ENCODE measurements at places on chromosomes 6 and 20. TPM values are rescaled to one million over a fixed set of nuclear protein-coding genes. Genes with fewer than 3 reads are reported as not detected.

DNA sequence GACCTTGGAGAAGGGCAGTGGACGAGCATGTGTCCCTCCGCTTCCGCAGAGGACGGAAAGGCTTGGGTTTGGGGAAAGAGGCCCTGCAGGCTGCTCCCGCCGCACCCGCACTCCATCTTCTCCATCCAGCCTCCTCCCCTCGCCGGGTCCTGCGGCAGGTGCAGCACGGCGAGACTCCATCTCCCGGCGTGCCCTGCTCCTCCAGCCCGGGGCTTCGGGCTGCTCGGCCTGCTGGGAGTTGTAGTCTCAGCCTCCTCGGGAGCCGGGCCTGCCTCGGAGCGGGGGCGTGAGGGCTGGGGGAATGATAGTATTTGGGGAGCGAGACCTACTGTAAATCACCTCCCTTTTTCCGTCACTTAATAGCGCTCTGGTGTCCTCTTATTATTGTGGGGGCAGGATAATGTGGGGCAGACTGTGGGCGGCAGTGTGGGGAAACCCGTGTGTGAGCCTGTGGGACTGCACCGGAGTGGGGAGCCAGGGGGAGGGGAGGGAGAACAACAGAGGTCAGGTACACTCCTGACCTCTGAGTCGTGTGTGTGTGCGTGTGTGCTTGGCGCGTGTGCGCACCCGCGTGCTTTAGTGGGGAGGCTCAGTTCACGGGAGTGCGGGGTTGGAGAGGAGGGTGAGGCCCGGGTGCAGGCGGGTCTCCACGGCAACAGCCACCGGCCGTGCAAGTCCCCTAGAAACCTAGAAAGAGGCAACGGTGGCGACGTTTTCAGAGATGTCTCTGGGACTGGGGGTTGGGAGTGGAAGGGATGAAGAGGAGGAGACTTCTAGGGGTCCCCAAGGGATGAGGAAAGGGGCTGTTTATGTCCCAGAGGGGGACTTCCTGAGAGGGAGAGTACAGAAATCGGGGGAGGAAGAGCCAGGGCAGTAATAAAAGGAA, 4.1 kb downstream of the TTBK1 start:
- no peaks in the 10 kb centered on the region for H3K36me3 ChIP-seq
- H3K27me3 ChIP-seq, result peaks cover 13% of the 10 kb centered on the region
- peak; percentile 83 for DNase-seq
- peak overlapping the region; percentile 43 for H3K4me3 ChIP-seq
- no peaks in the 10 kb centered on the region for H3K4me1 ChIP-seq

DNA sequence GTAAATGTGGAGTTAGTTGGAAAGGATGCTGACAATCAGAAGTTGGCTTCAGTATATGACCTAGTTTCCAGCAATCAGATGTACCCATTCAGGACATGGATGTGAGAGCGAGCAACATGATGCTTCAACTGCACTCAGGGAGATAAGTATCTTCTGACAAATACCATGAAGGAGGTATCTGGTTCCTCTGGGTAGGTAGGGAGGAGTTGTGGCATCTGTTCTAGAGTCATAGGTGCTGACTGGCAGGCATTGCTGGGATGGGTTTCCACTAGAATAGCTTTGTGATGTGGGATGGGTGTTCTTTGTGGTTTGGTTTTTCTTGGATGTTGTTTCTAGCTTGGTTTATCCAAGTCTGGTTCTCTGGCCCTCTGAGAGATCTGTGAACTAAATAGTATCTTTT, 3.9 kb upstream of the REV3L start:
- H3K4me3 ChIP-seq, result no peak overlapping the region
- H3K27me3 ChIP-seq, result no peaks in the 10 kb centered on the region
- no peak overlapping the region for H3K27ac ChIP-seq
- no peak for DNase-seq
- no peaks in the 10 kb centered on the region for H3K36me3 ChIP-seq
- no peaks in the 10 kb centered on the region for H3K4me1 ChIP-seq

GRCh38 chr20:50678169-50678898, 13.0 kb downstream of the RIPOR3 start:
- peak overlapping the region; percentile 72 for H3K27ac ChIP-seq
- H3K27me3 ChIP-seq, result no peaks in the 10 kb centered on the region

- no peaks in the 10 kb centered on the region for H3K27me3 ChIP-seq
- H3K36me3 ChIP-seq, result peaks cover 8% of the 10 kb centered on the region
- no peak overlapping the region for H3K4me3 ChIP-seq
- H3K27ac ChIP-seq, result peak overlapping the region; percentile 21
Observed at GRCh38 chr20:35871259-35871771, 83.0 kb downstream of the SCAND1 start.

DNA sequence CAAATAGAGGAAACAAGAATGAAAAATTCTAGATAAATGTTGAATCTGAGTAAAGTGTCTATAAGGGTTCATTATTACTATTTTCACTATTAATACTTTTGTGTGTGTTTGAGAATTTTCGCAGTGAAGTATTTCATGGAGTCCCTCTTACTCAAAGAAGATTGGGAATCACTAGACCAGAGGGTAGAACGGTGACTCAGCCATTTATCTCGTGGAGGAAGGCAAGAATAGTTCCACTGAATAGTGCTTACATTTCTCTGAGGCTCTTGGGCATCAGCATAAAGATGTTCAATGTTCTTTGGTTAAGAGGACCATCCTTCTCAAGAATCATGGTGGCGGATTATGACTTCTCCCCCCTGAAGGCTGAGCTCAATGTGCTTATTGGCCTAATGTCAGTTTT, 376.7 kb upstream of the ARID1B start:
- no peak overlapping the region for H3K4me3 ChIP-seq
- H3K27me3 ChIP-seq, result no peaks in the 10 kb centered on the region
- no peak overlapping the region for H3K27ac ChIP-seq
- peaks cover 3% of the 10 kb centered on the region for H3K4me1 ChIP-seq
- DNase-seq, result no peak

DNA sequence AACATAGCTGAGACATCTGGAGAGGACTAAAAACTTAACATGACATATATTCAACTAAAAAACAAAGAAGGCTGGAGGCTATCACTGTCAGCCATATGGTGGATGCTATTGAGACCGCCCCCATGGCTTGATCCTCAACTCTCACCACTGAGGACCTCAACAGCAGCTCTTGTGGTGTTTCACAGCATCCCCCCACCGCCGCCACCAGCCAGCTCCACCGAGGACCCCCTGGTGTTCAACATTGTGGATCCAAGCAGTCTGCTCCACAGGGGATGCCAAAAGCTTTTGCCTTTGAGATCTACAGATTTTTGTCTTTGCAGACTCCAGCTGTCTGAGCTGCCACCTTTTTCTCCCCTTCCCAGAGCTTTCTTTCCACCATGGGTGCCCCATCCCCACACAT, 64.6 kb downstream of the NUS1 start:
- H3K4me1 ChIP-seq, result no peaks in the 10 kb centered on the region
- no peak for DNase-seq
- no peak overlapping the region for H3K27ac ChIP-seq
- no peaks in the 10 kb centered on the region for H3K27me3 ChIP-seq
- no peaks in the 10 kb centered on the region for H3K36me3 ChIP-seq
- no peak overlapping the region for H3K4me3 ChIP-seq

DNA sequence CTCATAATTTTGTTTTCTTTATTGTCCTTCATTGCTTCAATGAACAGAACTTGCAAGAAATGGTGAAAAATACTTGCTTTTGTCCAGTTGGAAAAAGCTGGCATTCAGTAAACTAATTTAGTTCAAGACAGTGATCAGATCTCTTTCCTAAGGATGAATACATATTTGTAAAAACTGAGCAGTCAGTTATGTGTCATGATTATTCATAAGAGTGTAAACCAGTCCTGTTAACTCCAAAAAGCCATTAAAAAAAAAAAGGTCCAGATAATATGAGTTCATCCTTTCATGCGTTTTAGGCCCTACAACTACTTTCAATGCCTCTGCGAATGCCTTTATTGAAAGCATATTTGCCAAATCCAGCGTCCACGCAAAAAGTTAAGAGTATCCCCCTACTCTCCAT, 609 bp downstream of the PGM3 start:
- H3K4me1 ChIP-seq, result no peaks in the 10 kb centered on the region
- no peaks in the 10 kb centered on the region for H3K36me3 ChIP-seq
- no peak for DNase-seq
- H3K27me3 ChIP-seq, result no peaks in the 10 kb centered on the region
- H3K27ac ChIP-seq, result peak overlapping the region; percentile 79
- H3K4me3 ChIP-seq, result peak overlapping the region; percentile 91

- no peaks in the 10 kb centered on the region for H3K27me3 ChIP-seq
- peak overlapping the region; percentile 84 for H3K27ac ChIP-seq
- no peaks in the 10 kb centered on the region for H3K36me3 ChIP-seq
- DNase-seq, result peak; percentile 82
- H3K4me1 ChIP-seq, result peaks cover 22% of the 10 kb centered on the region
Observed at GRCh38 chr20:37336369-37337207, 9.4 kb upstream of the SRC start.

DNA sequence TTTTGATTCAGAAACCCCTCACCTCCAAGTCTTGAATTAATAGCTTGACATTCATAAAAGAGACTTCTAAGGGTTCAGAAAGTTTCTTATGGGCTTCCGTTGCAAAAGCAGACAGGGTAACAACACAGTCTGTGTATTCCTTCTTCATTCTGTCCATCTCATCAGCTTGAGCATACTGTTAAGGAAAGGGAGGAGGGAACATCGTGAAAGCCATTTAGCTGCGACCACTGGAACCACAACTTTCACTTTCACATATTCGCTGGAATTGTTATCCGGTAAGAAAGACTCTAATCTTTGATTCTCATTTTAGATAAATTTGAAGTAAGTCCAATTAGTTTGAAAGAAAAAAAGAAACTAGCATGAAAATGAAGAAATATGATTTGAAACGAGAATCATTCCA, 174.4 kb downstream of the SYNE1 start:
- no peaks in the 10 kb centered on the region for H3K27me3 ChIP-seq
- H3K27ac ChIP-seq, result no peak overlapping the region
- H3K4me1 ChIP-seq, result no peaks in the 10 kb centered on the region
- H3K4me3 ChIP-seq, result no peak overlapping the region

GRCh38 chr6:33827546-33828451, 24.0 kb upstream of the MLN start:
- H3K27ac ChIP-seq, result no peak overlapping the region
- H3K4me1 ChIP-seq, result no peaks in the 10 kb centered on the region
- no peaks in the 10 kb centered on the region for H3K36me3 ChIP-seq
- H3K27me3 ChIP-seq, result no peaks in the 10 kb centered on the region
- no peak for DNase-seq

DNA sequence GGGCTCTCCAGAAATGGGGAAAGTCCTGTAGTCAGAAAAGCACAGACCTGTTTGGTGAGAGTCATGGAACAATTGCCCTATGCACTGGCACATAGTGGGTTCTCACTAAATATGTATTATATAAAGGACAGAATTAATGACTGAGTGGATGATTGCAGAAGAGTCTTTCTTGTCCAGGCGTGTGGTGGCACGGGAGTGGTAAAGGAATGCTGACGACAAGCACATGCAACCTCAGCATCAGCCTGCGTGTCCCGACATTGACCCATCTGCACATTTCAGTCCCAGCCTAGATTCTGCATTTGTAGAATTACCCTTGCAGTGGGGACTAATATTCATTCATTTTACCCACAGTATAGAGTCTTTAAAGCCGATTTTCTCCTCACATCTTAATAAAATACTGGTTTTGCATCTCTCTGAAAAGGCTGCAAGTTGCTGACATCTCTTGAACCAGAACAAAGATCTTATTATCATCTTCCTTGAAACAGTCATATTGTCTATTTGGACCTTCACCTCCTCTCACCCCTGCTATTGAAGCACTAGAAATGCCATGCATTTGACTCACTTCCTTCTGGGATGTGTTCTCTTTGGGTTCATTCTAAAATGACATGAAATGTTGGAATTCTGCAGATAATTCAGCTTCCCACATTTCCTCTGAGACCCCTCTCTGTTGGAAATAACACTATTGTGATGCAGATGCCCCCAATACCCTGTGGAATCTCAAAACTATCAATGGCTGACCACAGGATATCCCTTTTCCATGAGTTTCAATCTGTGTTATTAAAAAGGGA, 883.6 kb upstream of the FLRT3 start:
- no peak overlapping the region for H3K4me3 ChIP-seq
- H3K27ac ChIP-seq, result no peak overlapping the region
- no peaks in the 10 kb centered on the region for H3K4me1 ChIP-seq
- no peak for DNase-seq
- H3K27me3 ChIP-seq, result no peaks in the 10 kb centered on the region
- H3K36me3 ChIP-seq, result no peaks in the 10 kb centered on the region

GRCh38 chr20:63066506-63067265, 59.9 kb upstream of the BHLHE23 start:
- DNase-seq, result no peak
- H3K4me1 ChIP-seq, result no peaks in the 10 kb centered on the region
- H3K4me3 ChIP-seq, result no peak overlapping the region
- no peak overlapping the region for H3K27ac ChIP-seq

GRCh38 chr6:41288030-41288753, 1.7 kb upstream of the TREM1 start:
- H3K36me3 ChIP-seq, result no peaks in the 10 kb centered on the region
- H3K27me3 ChIP-seq, result no peaks in the 10 kb centered on the region
- no peak overlapping the region for H3K4me3 ChIP-seq
- H3K4me1 ChIP-seq, result no peaks in the 10 kb centered on the region
- DNase-seq, result no peak
- no peak overlapping the region for H3K27ac ChIP-seq

DNA sequence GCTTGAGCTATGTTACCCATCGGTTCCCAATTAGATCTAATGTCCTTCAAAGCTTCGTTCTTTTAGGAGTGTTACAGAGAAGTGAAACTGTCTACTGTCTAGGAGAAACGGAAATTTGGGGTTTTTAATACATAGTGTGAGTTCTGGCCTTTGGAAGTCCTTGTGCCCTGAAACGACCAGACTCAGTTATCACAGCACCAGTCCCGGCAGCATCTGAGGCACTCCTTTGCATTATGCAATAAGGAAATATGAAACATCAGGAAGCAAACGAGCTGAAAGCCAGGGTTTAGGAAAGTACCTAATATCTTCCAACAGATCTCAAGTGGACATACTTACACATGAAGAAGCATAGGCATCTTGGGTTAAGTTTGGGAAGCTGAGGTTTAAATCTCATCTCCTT, 61.8 kb upstream of the ADGRF1 start:
- no peak overlapping the region for H3K4me3 ChIP-seq
- H3K27me3 ChIP-seq, result no peaks in the 10 kb centered on the region
- no peaks in the 10 kb centered on the region for H3K4me1 ChIP-seq
- peak overlapping the region; percentile 12 for H3K27ac ChIP-seq
- H3K36me3 ChIP-seq, result no peaks in the 10 kb centered on the region
- peak; percentile 60 for DNase-seq

GRCh38 chr6:170087941-170088581, 202.8 kb downstream of the DLL1 start:
- H3K36me3 ChIP-seq, result no peaks in the 10 kb centered on the region
- DNase-seq, result peak; percentile 55
- peaks cover 15% of the 10 kb centered on the region for H3K4me1 ChIP-seq
- H3K27ac ChIP-seq, result peak overlapping the region; percentile 71

- H3K4me1 ChIP-seq, result peaks cover 10% of the 10 kb centered on the region
- H3K36me3 ChIP-seq, result no peaks in the 10 kb centered on the region
- H3K4me3 ChIP-seq, result no peak overlapping the region
- H3K27ac ChIP-seq, result no peak overlapping the region
- DNase-seq, result no peak
Observed at GRCh38 chr6:36694616-36695015, 3.0 kb upstream of the RAB44 start.

Gene LGSN
- not detected for total RNA-seq

Gene PTPRT
- total RNA-seq, result 0.88 TPM

Gene HLA-DQA1
- total RNA-seq, result not detected

Gene ADGB
- not detected for total RNA-seq

Gene TMEM217
- not detected for total RNA-seq

Gene SNRNP48
- 11.5 TPM for total RNA-seq

Gene FAM83B
- 36.6 TPM for total RNA-seq

Gene SEMG1
- total RNA-seq, result not detected

All from Peyer's patch (tissue), 4 donors.